ENCODE measurements at places on chromosomes 7 and 10.
A peak's percentile ranks its signal among the peaks of the same experiment; 100 is the strongest.

DNA sequence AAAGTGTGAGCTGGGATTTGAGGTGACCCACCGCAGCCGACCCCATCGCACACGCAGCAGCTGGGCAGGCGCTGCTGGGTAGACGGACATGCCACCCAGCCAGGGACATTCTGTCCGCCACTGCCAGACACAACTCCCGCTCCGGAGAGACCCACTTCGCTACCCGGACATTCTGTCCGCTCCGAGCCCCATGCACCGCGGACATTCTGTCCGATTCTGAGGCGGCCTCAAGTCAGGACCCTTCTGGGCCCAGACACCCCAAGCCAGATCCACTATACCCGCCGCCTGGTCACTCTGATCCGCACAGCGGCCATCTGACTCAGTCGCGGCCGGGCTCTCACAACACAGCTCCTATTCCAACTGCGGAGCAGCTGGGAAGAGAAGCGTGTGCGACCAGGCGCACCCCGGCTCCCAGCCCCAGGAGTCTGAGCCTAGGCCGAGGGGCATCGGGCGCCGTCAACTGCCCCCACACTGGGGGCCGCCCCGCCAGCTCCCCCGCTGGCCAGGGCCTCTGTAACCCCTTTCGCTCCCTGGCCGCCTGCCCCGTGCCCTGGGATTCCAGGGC, 763 bp downstream of the PITX3 start:
- DNase-seq = no peak

GRCh38 chr10:132238371-132239125, 51.8 kb downstream of the DPYSL4 start:
- DNase-seq = no peak

GRCh38 chr7:158824028-158824427, 5.3 kb downstream of the ESYT2 start:
- no peak for DNase-seq

- DNase-seq = no peak
Measured at GRCh38 chr7:86911659-86912058, 147.8 kb downstream of the ELAPOR2 start.

DNA sequence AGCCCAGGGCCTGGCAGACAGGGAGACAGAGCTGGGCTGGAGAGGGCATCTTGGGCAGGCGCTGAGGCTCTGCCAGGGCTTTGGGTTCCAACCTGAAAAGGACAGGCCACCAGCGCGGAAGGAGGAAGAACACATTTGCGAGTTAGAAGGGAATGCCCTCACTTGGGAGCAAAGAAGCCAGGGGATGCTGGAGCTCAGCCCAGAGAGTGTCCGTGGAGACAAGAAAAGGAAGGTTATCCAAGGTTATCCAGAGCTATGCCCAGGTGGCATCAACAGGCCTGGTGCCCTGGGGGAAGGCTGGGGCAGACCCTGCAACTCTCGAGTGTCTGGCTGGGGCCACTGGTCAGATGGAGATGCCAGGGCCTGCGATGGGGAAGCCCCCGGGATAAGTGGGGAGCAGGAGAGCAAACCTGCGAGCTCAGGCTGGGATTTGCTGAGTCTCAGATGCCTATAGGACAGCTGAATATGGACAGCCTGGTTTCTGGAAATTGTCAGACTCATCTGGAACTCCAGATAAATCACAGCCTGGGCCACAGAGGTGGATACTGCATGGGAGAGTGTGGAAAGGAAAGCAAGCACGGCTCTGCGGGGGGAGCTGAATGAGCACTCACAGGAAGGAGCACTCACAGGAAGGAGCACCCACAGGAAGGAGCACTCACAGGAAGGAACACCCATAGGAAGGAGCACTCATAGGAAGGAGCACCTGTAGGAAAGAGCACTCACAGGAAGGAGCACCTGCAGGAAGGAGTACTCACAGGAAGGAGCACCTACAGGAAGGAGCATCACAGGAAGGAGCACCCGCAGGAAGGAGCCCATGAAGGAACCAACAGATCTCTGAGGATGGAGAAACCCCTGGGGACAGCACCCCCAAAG, 152.1 kb downstream of the ADAM12 start:
- no peak for DNase-seq

- DNase-seq = peak; percentile 16
Measured at GRCh38 chr10:106705681-106706100, 458.8 kb downstream of the SORCS1 start.

GRCh38 chr10:28442403-28442802, 90.5 kb upstream of the WAC start:
- no peak for DNase-seq

DNA sequence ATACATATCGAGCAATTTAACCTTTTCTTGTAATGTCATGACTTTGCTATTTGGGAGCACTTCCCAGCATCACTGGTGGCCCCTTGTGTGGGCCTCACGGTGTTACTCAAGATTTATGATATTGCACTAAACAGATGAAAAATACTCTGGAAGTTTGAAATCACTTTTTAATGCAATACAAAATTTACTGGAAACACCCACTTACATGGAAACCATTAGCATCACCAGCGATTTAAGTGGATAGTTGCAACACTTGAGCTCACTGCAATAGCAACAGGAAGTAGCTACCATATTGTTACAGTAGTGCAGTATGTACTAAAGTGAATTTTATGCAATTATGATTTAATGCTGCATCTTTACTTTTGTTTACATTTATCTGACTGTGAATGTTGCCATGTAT, 184.4 kb downstream of the MDFIC start:
- no peak for DNase-seq

- DNase-seq = no peak
Measured at GRCh38 chr10:3931224-3931623, 146.2 kb upstream of the KLF6 start.

- no peak for DNase-seq
Measured at GRCh38 chr7:15757041-15758000, 70.8 kb upstream of the MEOX2 start.

GRCh38 chr7:23471106-23471859, 992 bp upstream of the IGF2BP3 start:
- DNase-seq = peak; percentile 56

GRCh38 chr7:29102558-29103151, 43.7 kb downstream of the CPVL start:
- no peak for DNase-seq
